HuH-7 (cell line): ENCODE measurements at places on chromosomes 11 and 22.

DNA sequence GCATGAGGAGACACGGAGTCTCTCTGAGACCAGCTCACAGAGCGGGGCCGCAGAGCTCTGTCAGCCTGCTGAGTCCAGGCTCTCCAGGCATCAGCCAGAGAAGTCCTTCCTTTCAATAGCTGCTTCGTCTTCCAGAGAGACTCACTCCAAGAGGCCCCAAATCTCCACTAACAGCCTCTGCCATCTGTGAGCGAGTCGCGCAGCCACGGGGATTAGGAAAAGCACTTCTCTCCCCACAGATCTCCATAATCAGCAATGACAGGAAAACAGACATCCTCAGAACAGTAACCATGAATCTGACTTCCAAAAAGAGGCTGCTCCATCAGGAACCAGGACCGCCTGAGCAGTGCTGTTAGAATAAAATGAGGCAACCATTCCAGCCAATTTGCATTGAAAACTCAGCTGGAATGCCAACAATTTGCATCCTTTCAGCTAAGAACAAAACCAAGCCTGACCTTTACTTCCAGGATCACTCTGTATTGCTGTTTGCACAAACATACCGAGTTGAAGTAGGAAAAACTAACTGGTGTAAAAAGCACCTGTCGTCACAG, 65.4 kb downstream of the SMCO4 start:
- DNase-seq: no peak

DNA sequence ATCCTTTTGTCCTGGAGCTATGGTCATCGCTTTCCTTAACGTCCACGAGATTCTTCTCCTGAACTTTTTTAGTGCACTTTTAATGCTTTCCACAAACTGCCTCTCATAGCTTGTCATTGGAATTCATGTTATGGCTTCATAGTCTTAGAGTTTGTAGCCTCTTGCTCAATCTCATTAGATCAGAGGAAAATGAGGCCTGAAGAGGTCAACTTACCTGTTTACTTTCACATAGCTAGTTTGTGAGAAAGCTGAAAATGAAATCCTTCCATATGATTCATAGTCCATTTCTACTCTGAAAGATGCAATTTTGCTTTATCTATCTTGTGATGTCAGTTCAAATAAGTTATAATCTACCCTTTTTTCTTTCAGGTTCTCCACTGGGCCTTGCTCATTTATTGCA, 1747.2 kb upstream of the RAG2 start:
- DNase-seq: no peak

- no peak for DNase-seq
These were observed 25.9 kb downstream of the ALG9 start for GRCh38 chr11:111845276-111846028.

DNA sequence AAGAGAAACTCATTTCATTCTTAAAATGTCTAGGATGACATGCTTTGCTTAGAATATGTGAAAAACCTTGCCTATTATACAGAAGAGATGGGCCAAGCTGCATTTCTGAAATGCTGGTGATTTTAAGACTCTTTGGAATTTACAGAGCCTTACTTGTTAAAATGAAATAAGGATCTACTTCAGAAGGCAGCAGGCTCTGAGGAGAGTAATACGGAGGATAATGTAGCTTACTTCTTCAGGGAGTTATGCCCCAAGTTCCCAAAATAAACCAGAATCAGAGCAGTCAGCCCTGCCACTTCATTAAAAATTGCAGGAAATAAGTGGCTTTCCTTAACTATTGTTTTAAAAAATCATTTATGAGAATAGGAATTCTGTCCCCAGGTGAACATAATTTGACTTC, 1000.3 kb upstream of the RAG2 start:
- no peak for DNase-seq

GRCh38 chr11:46951864-46952263, 15.3 kb downstream of the CSTPP1 start:
- DNase-seq: no peak

DNA sequence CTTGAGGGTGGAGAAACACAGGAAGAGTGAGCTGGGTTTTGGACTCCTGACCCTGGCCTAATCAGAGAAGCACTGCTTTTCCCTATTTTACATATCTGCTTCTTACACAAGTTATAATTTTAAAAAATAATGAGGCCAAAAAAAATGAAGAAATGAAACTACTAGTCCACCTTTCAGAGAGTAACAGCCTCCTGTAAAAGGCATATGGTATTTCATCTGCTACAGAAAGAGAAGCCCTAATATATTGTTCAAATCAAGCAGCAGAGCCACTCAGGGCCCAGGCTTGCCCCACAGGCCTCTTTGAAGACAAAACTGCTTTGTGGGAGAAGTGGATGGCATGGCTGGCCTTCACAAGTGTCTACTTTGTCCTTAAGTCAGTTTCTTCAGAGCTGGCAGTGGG, 10.0 kb downstream of the DIXDC1 start:
- DNase-seq: no peak

- DNase-seq: no peak
These were observed 1.2 kb downstream of the TUBA8 start for GRCh38 chr22:18111759-18112330.

GRCh38 chr11:8056810-8057463, 24.1 kb upstream of the TUB start:
- DNase-seq: no peak

DNA sequence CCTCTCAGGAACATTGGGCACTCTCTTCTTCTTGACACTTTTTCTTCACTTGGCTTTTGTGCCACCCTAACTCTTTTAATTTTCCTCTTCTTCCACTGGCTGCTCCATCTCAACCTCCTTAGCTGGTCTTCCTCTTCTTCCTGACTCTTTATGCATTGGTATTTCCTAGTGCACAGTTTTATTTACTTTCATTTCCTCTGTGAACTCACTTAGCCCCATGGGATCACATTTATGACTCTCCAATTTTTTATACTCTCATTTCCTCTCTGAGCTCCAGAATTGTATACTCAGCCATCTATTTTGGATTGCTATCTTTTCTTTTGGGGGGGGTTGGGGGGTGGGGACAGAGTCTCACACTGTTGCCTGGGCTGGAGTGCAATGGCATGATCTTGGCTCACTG, 38.5 kb upstream of the LARGE1 start:
- no peak for DNase-seq

DNA sequence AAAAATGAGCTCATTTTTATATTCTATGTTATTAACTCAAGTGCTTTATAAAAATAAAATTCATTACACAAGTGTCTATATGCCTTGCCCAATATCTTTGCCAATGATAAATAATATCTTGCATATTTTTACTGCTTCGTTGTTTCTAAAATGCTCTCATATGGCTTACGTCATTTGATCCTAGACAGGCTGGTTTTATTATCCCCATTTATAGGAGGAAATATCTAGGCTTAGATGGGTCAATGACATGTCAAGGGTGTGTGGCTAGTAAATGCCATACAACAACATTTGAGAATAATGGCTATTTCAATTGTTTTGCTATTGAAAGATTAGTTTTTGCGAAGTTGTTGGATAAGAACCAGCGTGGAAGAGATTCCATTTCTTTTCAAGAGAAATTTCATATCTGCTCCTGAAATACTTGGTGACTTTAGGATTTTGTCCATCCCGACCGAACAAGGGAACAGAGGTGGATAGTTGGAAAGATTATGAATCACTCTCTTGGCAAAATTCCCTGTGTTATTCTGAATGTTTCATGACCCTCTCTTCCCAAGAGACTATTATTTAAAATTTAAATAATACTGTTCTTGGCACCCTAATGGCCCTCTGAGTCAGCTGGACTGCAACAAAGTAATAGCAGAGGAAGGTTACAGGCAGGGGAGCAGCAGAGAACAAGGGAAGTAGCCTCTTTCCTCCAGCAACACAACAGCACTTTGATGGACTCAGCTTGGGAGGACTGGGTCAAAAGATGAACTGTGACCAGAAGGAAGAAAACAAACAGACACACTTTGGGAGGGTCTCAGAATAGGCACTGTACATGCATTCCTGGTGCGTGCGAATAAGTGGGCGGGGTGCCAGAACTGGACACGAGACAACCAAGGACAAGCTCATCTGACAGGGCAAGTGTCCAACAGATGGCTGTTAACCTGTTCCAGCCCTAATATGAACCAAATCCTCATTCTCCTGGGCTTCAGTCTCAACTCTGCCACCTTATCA, 94.5 kb downstream of the ME3 start:
- peak; percentile 5 for DNase-seq

GRCh38 chr11:119147604-119148333, 1.1 kb upstream of the ABCG4 start:
- no peak for DNase-seq

DNA sequence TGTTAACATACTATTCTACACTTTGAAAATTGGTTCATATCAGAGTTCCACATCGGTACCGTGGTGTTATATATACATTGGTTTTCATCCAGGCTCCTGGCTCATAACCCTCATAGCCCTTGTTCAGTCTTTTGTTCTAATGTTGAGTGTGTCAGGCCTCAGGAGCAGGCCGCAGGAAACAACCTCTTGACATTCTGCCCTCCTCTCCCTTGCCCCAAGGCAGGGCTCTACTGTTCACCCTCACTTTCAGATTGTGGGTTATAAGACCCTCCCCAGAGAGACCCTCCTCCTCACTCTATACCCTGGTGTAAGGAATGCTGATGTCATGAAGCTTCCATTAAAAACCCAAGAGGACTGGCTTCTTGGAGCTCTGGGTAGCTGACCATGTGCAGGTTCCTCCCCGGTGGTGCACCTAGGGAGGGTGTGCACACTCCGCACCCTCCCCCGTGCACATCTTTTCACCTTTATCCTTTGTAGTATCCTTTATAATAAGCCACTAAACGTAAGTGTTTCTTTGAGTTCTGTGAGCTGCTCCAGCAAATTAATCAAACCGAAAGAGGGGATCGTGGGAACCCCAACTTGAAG, 12.1 kb downstream of the SSH3 start:
- peak; percentile 56 for DNase-seq

- DNase-seq: no peak
These were observed 104.5 kb downstream of the NTM start for GRCh38 chr11:131474947-131475346.

DNA sequence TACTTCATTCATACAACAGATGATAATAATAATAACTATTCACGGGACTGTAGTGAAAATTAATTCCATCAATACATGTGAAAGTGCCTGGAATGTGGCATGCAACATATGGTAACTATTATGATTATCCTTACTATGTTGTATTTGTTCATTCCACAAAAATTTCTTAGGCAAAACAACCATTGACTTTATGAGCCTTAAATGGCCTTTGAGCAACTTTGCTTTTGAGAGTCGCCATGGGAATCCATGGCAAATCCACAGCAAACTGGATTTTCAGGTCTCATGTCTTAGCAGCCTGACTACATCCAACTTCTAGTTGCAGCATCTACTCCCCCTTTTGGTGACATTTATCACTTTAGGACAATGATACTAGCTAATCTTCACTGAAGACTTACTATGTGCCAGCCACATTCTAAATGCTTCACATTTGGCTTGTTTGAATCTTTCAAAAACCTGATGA, 56.8 kb downstream of the SLC1A2 start:
- DNase-seq: no peak

DNA sequence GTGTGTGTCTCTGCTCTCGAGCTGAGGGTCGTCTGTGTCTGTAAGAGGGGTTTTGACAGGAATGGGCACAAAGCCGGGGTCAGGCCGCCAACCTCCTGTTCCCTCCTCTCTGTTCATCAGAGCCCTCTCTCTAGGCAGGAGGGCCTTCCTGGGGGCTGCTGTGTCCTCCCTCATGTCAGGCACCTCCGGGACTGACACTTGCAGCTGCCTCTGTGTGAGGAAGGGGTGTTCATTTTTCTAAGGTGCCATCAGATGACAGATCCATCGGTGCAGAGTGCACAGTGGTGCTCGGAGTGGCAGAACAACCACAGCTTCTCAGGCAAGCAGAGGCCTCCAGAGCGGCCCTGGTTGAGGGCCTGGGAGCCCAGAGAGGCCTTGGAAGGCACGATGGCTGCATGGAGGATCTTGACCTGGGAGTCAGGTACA, 265.4 kb upstream of the B3GAT1 start:
- no peak for DNase-seq

GRCh38 chr22:19991645-19992451, 24.8 kb downstream of the ARVCF start:
- no peak for DNase-seq

DNA sequence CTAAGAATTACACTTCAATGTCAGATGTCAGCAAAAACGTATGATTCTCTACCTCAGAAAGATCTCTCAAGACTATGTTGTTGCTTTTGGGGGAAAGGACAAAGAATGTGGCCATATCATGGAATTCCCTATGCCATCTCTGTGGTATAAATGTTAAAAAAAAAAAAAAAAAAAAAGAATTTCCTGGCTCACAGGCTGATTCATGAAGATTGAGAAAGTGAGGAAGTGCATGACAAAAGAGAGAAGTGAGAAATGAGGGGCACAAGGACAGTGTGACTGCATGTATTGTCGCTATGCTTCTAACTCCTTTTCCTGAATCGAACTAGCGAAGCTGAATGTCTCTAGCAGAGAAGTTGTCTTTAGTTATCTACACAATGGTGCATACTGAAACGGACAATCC, 80.6 kb upstream of the CARD18 start:
- no peak for DNase-seq

- DNase-seq: no peak
These were observed 15.8 kb downstream of the NAV2 start for GRCh38 chr11:19728436-19728835.

DNA sequence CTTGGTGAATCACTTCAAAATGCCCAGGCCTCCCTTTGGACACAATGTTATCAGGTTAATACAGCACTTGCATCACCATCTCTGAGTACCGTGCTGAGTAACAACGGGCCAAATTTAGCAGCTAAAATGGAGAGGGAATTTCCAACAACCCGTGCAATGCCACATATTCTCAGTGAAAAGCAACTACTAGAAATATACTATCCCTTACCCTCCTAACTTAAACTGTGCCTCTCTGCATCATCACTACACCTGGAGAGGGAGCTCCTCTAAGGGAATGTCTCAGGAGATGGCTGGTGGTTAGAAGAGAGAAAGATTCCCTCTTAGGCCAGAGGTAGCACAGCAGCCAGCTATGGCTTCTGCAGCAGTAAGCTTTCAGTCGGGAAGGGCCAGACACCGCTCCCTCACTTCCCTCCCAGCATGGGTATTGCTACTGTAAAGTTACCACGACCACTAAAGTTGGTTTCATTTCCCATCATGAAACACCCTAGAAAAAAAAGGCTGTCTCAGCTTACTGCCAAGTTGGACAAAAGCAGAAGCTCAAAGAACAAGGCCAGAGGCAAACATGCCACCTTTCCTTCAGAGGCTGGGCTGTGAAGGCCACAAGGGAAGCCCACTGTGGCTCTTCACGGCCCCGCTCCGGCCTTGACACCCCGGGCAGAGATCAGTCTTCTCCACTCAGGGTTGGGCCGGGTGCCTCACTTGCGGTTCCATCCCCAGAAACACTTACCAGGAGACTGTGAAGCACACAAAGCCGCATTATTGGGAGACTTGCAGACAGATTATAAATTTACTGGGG, 3.9 kb downstream of the MAML2 start:
- no peak for DNase-seq

- DNase-seq: no peak
These were observed 937.8 kb upstream of the CHORDC1 start for GRCh38 chr11:91160661-91161060.
